ENCODE measurements at places on chromosomes 13 and 19. TPM values are rescaled to one million over a fixed set of nuclear protein-coding genes. Genes with fewer than 3 reads are reported as not detected.

Gene TUBB4A
- total RNA-seq, result 2.0 TPM

- H3K4me1 ChIP-seq, result peaks cover 17% of the 10 kb centered on the region
- H3K27ac ChIP-seq, result no peak overlapping the region
- no peaks in the 10 kb centered on the region for H3K27me3 ChIP-seq
- H3K36me3 ChIP-seq, result no peaks in the 10 kb centered on the region
- H3K4me3 ChIP-seq, result no peak overlapping the region
Measured at GRCh38 chr19:2942928-2943640, 1.7 kb downstream of the ZNF77 start.

- no peaks in the 10 kb centered on the region for H3K4me1 ChIP-seq
- H3K27me3 ChIP-seq, result no peaks in the 10 kb centered on the region
- H3K4me3 ChIP-seq, result no peak overlapping the region
- no peak overlapping the region for H3K27ac ChIP-seq
Measured at GRCh38 chr19:38079926-38080380, 144.1 kb downstream of the DPF1 start.

DNA sequence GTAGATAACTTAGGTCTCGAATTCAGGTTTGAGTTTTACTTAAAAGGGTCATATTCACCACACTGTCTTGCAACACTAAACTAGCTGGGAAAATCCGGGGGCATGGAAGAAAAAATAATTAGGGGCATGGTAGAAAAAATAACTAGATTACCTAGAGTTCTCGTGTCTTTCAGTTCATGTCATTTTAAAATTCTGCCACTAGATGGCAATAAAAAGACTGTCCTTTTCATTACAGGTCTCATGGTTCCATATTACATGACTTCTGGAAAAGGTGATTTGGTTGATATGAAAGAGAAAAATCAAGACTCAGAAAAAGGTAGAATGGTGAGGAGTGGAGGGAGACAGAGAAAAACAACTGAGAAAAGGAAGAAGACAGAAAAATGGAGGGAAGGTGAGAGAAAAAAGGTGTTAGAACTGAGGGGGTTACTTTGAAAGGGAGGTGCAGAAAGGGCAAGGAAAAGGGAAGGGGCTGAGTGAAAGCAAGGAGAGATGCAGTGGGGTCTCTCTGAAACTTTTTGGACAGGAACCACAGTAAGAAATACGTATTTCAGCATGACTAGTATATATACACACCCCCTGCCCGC, 299.0 kb downstream of the KLF12 start:
- no peaks in the 10 kb centered on the region for H3K36me3 ChIP-seq
- no peak overlapping the region for H3K27ac ChIP-seq
- no peak for DNase-seq

DNA sequence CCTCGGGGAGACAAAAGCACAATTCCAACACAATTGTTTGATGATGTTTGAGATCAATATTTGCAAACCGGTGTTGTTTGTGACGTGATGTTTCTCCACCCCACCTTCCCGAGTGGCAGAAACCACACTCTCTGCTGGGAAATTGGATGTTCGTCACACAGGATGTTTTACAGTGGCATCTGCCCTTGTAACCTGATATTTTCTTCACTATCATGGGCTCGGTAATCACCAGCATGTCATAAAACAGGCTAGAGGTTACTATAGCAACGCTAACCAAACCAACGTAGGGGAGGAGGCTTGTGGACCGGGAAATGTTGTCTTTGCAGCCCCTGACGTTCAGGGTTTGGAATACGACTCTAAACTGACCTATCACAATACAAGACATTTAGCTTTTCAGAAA, 454.5 kb downstream of the IRS2 start:
- no peak overlapping the region for H3K27ac ChIP-seq
- no peak for DNase-seq
- no peaks in the 10 kb centered on the region for H3K36me3 ChIP-seq
- no peaks in the 10 kb centered on the region for H3K4me1 ChIP-seq
- no peak overlapping the region for H3K4me3 ChIP-seq

- peak within 1 kb of the TSS; percentile 83 for H3K27ac ChIP-seq
- peak; percentile 93 for DNase-seq
- H3K4me1 ChIP-seq, result peaks cover 12% of the 10 kb centered on the region
- H3K36me3 ChIP-seq, result no peaks in the 10 kb centered on the region
- no peaks in the 10 kb centered on the region for H3K27me3 ChIP-seq
- peak within 1 kb of the TSS; percentile 89 for H3K4me3 ChIP-seq
Measured at GRCh38 chr19:49157445-49158224, at the start of gene TRPM4. TRPM4 (plus strand) TSS chr19:49157792; CDS start chr19:49157867, 75 bp downstream.

- H3K36me3 ChIP-seq, result no peaks in the 10 kb centered on the region
- no peaks in the 10 kb centered on the region for H3K4me1 ChIP-seq
- DNase-seq, result no peak
- no peaks in the 10 kb centered on the region for H3K27me3 ChIP-seq
- H3K27ac ChIP-seq, result no peak overlapping the region
Measured at GRCh38 chr13:28327373-28328270, 167.3 kb downstream of the FLT1 start.
